BJ (cell line): ENCODE measurements at places on chromosomes 6 and 20.

DNA sequence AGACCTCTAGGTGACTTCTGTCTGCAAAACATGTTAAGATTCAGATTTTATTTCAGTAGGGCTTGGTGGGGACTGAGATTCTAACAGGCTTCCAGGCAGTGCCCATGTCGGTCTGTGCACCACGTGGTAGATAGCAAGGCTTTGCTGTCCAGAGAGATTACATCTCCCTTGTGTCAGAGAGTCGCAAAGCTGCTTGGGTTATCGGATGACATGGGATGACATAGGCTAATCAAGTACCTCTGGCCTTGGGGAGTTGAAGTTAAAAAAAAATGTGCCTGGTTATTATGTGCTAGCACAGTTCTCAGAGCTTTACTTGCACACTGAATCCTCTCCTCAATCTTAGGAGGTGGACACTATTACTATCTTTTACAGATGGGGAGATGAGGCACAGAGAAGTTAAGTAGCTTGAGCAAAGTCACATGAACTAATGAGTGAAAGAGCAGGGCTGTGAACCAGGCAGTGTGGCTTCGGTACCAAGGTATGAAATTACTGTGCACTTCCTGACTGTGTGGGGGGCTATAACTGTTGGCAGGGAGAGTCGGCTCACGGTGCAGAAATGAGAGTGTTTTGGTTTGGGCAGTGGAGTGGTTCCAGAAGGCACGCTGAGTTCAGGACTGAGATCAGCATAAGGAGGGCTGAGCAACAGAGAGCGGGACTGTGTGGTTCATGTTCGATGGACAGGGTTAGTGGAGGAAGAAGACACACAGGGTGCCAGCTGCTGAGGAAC lies 41.1 kb downstream of the FARS2 start:
- no peak for DNase-seq

DNA sequence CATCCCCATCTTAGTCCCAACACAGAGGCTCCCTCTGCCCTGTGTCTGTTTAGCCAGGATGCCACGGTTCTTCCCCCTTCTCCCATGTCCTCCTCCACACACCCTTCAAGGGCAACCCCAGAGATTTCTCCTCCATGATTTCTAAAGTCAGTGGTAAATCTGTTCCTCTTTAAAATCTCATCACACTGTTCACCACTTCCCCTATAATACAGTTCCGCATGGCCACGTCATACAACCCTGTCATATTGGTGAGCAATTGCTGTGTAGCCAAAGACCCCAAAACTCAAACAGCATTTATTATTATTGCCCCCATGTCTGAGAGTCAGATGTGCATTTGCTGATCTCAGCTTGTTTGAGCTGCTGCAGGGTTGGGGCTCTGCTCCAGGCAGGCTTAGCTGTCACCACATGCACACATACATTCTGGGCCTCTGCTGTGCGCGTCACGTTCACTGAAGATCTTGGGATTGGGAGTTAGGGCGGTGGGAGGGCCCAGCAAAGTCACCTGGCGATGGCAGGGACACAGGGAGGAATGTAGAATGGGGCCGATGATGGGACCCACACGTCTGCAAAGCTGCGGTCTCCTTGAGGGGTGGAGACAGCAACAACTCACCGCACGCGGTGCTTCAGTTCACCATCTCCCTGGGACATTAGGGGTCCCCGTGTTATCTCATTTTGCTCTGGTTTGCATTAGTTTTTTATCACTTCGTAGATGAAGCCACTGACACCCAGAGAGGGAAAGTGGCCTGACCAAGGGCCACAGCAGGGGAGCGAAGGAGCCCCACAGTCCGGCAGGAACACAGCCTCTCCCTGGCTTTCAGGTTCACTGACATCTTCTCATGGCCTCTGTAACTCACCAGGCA lies 36.9 kb upstream of the CD93 start:
- no peak for DNase-seq

DNA sequence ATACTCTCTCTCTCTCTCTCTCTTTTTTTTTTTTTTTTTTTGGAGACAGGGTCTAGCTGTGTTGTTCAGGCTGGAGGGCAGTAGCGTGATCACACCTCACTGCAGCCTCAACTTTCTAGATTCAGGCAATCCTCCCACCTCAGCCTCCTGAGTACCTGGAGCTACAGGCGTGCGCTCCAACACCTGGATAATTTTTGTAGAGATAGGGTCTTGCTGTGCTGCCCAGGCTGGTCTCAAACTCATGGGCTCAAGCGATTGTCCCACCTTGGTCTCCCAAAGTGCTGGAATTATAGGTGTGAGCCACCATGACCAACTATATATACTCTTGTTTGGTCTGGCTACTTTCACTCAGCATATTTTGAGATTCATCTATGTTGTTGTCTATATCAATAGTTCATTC lies 154.9 kb downstream of the ZFAND3 start:
- DNase-seq: no peak

GRCh38 chr20:38283236-38283635 lies 20.7 kb upstream of the BPI start:
- DNase-seq: no peak

- no peak for DNase-seq
Observed at GRCh38 chr20:4951299-4951698, 50.0 kb downstream of the SLC23A2 start.

GRCh38 chr6:110285306-110286060 lies 72.7 kb downstream of the METTL24 start:
- no peak for DNase-seq

DNA sequence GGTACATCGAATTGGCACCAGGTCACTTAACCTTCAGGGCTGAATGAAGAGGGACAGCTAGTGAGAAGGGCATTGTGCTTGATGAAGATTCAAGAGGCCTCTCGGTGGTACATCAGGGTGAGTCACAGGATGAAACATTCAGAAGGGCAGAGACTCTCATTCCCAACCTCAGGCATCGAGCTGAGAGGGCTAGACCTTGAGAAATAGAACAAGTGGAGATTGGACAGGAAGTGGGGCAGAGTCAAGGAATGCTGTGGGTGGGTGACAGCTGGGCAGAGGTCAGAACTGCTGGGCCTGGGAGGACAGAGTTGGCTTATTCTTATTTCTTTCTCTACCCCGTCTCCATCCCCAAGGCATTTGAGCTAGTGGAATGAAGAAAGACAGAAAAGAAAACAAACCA lies 126.0 kb downstream of the SCML4 start:
- peak; percentile 13 for DNase-seq

GRCh38 chr6:125924169-125924568 lies 32.4 kb upstream of the HINT3 start:
- DNase-seq: no peak

GRCh38 chr6:120569714-120570113 lies 764.6 kb downstream of the TBC1D32 start:
- DNase-seq: no peak

- no peak for DNase-seq
Observed at GRCh38 chr6:52994839-52995088, 320 bp downstream of the GSTA4 start.

- peak; percentile 83 for DNase-seq
Observed at GRCh38 chr20:11807054-11808048, 110.3 kb upstream of the BTBD3 start.

GRCh38 chr6:95768539-95768938 lies 191.2 kb downstream of the MANEA start:
- DNase-seq: no peak

DNA sequence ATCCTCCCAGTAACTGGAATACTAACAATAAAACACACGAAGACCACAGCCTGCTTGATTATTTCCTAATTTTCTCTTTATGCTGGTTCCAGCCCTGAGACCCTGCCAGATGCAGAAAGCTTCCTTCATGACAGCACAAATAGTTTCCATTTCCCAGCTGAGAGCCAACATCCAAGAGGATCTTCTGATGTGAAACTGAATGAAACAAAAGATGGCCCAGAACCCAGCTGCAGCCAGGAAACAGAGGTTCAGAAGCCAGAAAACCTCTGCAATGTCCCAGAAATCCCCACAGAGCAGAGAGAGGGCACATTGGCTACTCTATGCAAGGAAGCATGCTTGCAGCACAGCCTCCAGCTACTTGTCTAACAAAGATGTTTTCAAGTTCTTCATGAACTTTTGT lies 61.8 kb upstream of the PLEKHG1 start:
- no peak for DNase-seq

- DNase-seq: no peak
Observed at GRCh38 chr20:24378661-24379483, 90.6 kb upstream of the SYNDIG1 start.
